Psoas muscle (tissue), 8 donors: ENCODE measurements at places on chromosomes 1 and 21.

DNA sequence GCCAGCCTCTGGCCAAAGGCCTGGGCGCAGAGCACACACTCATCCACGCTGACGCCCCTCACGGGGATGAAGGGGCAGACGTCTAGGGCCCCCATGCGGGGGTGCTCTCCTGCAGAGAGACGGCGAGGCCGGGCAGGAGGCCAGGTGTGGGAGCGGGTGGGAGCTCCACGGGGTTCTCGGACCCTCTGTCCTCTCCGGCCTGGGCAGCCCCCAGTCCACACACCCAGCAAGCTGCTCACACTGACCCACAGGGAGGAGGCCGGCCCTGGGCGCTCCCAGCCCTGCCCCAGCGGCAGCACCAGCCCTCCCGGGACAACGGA is 2.5 kb downstream of the FTCD start:
- peak; percentile 53 for DNase-seq
- H3K27me3 ChIP-seq = no peaks in the 10 kb centered on the region
- H3K36me3 ChIP-seq = no peaks in the 10 kb centered on the region
- peak overlapping the region; percentile 38 for H3K4me3 ChIP-seq
- H3K27ac ChIP-seq = no peak overlapping the region

- no peak for DNase-seq
- H3K27me3 ChIP-seq = no peaks in the 10 kb centered on the region
- peak overlapping the region; percentile 18 for H3K27ac ChIP-seq
- no peaks in the 10 kb centered on the region for H3K36me3 ChIP-seq
- peaks cover 19% of the 10 kb centered on the region for H3K4me1 ChIP-seq
- no peak overlapping the region for H3K4me3 ChIP-seq
Observed at GRCh38 chr1:89894210-89895201, 73.7 kb downstream of the LRRC8D start.

DNA sequence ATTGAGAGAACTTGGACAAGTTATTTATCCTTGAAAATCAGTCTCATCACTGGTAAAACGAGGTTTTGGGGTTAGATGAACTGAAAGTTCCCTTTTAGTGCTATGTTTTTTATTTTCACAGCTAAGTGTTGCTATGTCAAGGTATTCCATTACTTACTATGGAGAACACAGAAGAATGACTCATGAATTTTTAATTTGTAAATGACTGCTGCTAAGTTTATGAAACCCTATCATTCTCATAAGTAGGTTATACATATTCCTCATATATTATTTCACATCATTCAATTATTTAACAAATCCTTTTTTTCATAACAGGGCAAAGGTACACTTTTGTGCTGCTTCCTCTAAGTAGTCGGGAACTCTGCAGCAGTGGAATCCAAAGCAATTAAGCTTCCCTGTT is 52.2 kb upstream of the ATP1A1 start:
- no peaks in the 10 kb centered on the region for H3K4me1 ChIP-seq
- no peak overlapping the region for H3K27ac ChIP-seq
- H3K4me3 ChIP-seq = no peak overlapping the region
- no peak for DNase-seq
- H3K36me3 ChIP-seq = no peaks in the 10 kb centered on the region
- H3K27me3 ChIP-seq = no peaks in the 10 kb centered on the region

DNA sequence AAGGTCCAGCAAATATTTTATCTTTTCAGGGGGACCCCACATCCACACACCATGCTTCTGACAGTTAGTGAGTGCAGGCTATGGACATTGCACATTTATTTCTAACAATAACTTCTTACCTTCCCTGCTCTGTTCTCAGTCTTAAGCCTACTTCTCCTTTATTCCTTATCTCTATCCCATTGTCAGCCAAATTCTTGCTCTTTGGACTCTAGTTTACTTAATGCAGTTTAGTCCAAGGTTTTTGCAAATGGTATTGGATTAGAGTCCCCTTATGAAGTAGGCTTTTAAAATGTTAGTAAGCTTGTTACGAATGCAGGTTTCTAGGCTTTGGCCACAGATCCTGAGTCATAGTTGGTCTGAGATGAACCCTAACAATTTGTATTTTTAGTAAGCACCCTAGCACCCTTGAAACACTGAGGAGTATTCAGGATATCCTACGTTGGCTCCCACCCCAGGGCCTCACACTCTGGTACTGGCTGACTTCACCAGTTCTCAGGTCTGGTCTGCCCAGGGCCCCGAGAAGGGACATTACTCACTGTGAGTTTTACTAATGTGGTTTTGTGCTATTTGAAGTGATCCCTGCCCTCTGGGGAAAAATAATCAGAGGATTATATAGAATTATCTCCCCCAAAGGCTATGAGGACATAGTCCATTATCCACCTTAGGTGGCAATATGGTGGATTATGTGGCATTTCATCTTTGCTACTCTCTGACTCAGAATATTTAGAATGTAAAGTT is 239.5 kb downstream of the TGFB2 start:
- no peaks in the 10 kb centered on the region for H3K36me3 ChIP-seq
- DNase-seq = no peak
- no peaks in the 10 kb centered on the region for H3K27me3 ChIP-seq
- H3K4me3 ChIP-seq = no peak overlapping the region
- no peak overlapping the region for H3K27ac ChIP-seq

DNA sequence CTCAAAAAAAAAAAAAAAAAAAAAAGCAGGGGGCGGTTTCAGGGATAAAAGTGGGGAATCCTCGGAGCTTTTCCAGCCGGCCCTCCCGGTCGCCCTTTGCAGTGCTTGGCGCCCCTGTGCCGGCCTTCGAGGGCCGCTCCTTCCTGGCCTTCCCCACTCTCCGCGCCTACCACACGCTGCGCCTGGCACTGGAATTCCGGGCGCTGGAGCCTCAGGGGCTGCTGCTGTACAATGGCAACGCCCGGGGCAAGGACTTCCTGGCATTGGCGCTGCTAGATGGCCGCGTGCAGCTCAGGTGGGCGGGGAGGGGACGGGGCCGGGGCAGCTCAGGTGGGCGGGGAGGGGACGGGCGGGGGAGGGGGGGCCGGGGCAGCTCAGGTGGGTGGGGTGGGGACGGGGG is 25.3 kb downstream of the RNF223 start:
- no peaks in the 10 kb centered on the region for H3K27me3 ChIP-seq
- DNase-seq = no peak
- no peaks in the 10 kb centered on the region for H3K4me1 ChIP-seq
- no peak overlapping the region for H3K27ac ChIP-seq

GRCh38 chr1:224805889-224806288 is 123.6 kb upstream of the DNAH14 start:
- no peaks in the 10 kb centered on the region for H3K27me3 ChIP-seq
- H3K27ac ChIP-seq = no peak overlapping the region
- H3K4me1 ChIP-seq = no peaks in the 10 kb centered on the region
- DNase-seq = no peak
- H3K4me3 ChIP-seq = no peak overlapping the region

- DNase-seq = no peak
- peak overlapping the region; percentile 62 for H3K27ac ChIP-seq
- H3K4me1 ChIP-seq = peaks cover 29% of the 10 kb centered on the region
- no peaks in the 10 kb centered on the region for H3K27me3 ChIP-seq
- peaks cover 54% of the 10 kb centered on the region for H3K36me3 ChIP-seq
- no peak overlapping the region for H3K4me3 ChIP-seq
Observed at GRCh38 chr21:34807881-34808568, 139.2 kb downstream of the CLIC6 start.

GRCh38 chr21:37168666-37169065 is 95.6 kb downstream of the TTC3 start:
- DNase-seq = no peak
- H3K4me1 ChIP-seq = no peaks in the 10 kb centered on the region

DNA sequence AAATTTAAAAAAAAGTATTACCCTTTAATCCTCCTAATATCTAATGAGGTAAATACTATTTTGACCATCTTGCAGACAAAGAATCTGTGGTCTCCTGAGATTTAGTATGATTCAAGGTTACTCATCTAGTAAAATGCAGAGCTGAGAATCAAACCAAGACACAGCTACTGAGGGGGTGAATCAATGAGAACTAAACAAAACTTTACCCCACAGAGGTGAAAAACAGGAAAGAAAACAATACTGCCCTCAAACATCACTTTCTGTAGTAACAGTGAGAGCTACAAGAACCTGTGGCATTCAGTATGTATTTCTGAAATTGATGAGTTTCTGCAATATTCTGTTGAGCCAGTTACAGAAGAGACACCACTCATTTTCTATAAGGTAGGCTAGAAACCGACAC is 85.1 kb downstream of the JAK1 start:
- no peak overlapping the region for H3K4me3 ChIP-seq
- H3K36me3 ChIP-seq = peaks cover 55% of the 10 kb centered on the region
- DNase-seq = no peak
- no peaks in the 10 kb centered on the region for H3K27me3 ChIP-seq
- H3K27ac ChIP-seq = no peak overlapping the region

DNA sequence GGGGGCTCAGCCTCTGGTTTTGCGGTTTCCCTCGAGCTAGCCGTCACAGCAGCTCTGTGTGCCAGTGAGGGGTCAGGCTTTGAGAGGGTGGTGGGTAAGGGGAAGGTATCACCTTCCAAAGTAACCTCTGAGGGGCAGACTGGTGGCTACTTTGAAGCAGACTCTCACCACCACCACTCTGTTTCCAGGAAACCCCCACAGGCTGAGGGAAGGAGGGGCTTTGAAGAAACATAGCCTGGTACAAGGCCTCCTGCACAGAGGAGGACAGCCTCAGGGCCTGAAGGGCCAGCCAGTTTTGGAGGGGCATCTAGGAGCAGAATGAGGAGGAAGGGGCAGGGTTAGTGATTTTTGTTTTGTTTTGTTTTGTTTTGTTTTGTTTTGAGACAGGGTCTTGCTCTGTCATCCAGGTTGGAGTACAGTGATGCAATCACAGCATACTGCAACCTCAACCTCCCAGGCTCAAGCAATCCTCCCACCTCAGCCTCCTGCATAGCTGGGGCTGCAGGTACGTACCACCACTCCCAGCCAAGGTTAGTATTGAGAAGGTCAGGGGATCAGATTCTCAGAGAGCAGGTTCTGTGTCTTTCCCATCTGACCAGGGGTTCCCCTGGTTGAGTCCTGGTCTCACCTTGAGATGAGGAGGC is 17.2 kb upstream of the ZNF683 start:
- no peak overlapping the region for H3K27ac ChIP-seq
- H3K4me1 ChIP-seq = no peaks in the 10 kb centered on the region
- no peak for DNase-seq
- H3K4me3 ChIP-seq = no peak overlapping the region
- H3K27me3 ChIP-seq = no peaks in the 10 kb centered on the region

DNA sequence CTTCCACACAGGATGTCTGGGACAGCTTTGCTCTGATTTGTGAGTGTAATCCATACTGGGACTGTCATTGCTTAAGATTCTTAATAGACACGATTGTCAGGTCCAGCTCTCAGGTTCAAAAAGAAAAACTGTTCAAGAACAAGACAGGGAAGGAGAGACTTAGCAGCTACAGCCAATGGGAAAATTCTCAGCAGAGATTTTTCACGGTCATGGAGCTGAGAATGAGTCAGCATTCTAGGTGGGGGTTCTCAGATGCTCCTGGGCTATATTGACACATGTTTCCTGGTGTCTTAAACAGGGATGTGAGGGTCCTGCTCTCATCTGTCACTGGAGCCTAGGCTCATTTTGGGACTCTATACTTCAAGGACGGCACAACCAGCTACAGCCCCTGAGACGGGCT is 318.3 kb downstream of the RRAGC start:
- H3K4me3 ChIP-seq = no peak overlapping the region
- H3K36me3 ChIP-seq = no peaks in the 10 kb centered on the region
- no peak for DNase-seq
- no peaks in the 10 kb centered on the region for H3K4me1 ChIP-seq
- H3K27ac ChIP-seq = no peak overlapping the region

DNA sequence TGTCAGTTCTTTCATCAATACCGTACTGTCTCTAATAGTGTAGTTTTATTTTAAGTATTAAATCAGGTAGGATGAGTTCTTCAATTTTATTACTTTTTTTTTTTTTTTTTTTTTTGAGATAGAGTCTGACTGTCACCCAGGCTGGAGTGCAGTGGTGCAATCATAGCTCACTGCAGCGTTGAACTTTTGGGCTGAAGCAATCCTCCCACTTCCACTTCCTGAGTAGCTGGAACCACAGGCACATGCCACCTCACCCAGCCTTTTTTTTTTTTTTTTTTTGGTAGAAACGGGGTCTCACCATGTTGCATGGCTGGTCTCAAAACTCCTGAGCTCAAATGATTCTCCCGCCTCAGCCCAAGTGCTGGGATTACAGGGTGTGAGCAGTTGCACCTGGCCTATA is 44.3 kb downstream of the INAVA start:
- no peaks in the 10 kb centered on the region for H3K27me3 ChIP-seq
- no peaks in the 10 kb centered on the region for H3K36me3 ChIP-seq
- no peak overlapping the region for H3K4me3 ChIP-seq
- no peaks in the 10 kb centered on the region for H3K4me1 ChIP-seq
- no peak overlapping the region for H3K27ac ChIP-seq

DNA sequence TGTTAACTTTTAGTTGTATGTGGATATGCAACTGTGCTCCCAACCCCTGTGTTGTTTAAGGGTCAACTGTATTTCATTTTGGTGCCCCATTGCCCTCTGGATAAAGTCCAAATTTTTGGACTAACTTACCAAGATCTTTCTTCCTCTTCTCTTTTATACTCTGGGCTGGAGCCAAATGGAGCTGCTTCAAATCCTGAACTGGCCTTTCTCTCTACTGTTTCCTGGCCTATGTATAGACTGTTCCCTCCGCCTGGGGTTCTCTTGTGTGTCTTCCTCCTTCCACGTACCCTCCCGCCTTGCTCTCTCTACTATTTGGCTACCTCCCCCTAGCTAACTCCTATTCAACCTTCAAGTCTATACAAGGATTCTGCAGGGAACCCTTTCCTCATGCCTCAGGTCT is 8.4 kb upstream of the CDC14A start:
- H3K4me1 ChIP-seq = no peaks in the 10 kb centered on the region
- H3K4me3 ChIP-seq = no peak overlapping the region
- H3K36me3 ChIP-seq = no peaks in the 10 kb centered on the region
- H3K27ac ChIP-seq = no peak overlapping the region
- H3K27me3 ChIP-seq = no peaks in the 10 kb centered on the region
- DNase-seq = no peak

DNA sequence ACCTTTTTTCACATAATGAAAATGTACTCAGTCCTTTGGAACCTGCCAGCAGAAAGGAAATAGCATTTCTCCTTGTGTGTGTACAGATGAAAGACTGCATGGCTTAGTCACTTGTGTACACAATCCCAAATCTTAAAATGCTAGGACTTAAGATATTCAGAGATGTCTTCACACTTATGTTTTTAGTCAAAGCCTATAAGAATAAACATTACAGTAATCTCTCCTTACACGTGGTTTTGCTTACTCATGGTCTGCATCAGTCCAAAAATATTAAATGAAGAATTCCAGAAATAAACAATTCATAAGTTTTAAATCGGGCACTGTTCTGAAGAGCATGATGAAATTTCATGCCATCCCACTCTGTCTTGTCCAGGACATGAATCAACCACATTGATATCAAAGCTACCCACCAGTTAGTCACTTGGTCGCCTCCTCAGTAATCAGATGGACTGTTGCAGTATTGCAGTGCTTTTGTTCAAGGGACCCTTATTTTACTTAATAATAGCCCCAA is 75.7 kb upstream of the RRP15 start:
- no peaks in the 10 kb centered on the region for H3K4me1 ChIP-seq
- DNase-seq = no peak
- no peak overlapping the region for H3K27ac ChIP-seq
- H3K36me3 ChIP-seq = no peaks in the 10 kb centered on the region
- no peaks in the 10 kb centered on the region for H3K27me3 ChIP-seq
- H3K4me3 ChIP-seq = no peak overlapping the region

GRCh38 chr1:147167365-147167764 is 4.9 kb downstream of the PRKAB2 start:
- H3K4me3 ChIP-seq = no peak overlapping the region
- H3K27me3 ChIP-seq = no peaks in the 10 kb centered on the region
- no peak for DNase-seq
- no peak overlapping the region for H3K27ac ChIP-seq

GRCh38 chr1:119582801-119583200 is 65.3 kb downstream of the ZNF697 start:
- H3K4me3 ChIP-seq = no peak overlapping the region
- peak; percentile 29 for DNase-seq
- H3K27me3 ChIP-seq = no peaks in the 10 kb centered on the region
- H3K27ac ChIP-seq = no peak overlapping the region
- no peaks in the 10 kb centered on the region for H3K36me3 ChIP-seq
